Neural cell (in vitro differentiated cells): ENCODE measurements at places on chromosomes 13 and 19. TPM values are rescaled to one million over a fixed set of nuclear protein-coding genes. Genes with fewer than 3 reads are reported as not detected.

The PDX1 gene
- not detected in 2 replicates for polyA plus RNA-seq

The NLRP11 gene
- not detected in 2 replicates for polyA plus RNA-seq

The GGACT gene
- 1.7 TPM in 2 replicates for polyA plus RNA-seq

The MBOAT7 gene
- polyA plus RNA-seq = 19.0 and 25.1 TPM in 2 replicates

The NLRP4 gene
- not detected in 2 replicates for polyA plus RNA-seq

The RNF113B gene
- not detected in 2 replicates for polyA plus RNA-seq

The ATG4D gene
- 50.2 and 59.3 TPM in 2 replicates for polyA plus RNA-seq

The KIR3DL1 gene
- not detected in 2 replicates for polyA plus RNA-seq

The SSBP4 gene
- 148 and 166 TPM in 2 replicates for polyA plus RNA-seq

The SLC1A6 gene
- polyA plus RNA-seq = 46.6 and 51.7 TPM in 2 replicates

The ETV2 gene
- polyA plus RNA-seq = 0.58 TPM in 1 of 2 replicates, not detected in the other

The CGB5 gene
- polyA plus RNA-seq = not detected in 2 replicates

The FAM216B gene
- not detected in 2 replicates for polyA plus RNA-seq

The NXNL1 gene
- polyA plus RNA-seq = not detected in 2 replicates

The CEACAM20 gene
- polyA plus RNA-seq = not detected in 2 replicates

The CLDN10 gene
- polyA plus RNA-seq = not detected in 2 replicates

The HIF3A gene
- polyA plus RNA-seq = 2.0 and 2.1 TPM in 2 replicates

The CAMSAP3 gene
- polyA plus RNA-seq = 17.0 and 22.5 TPM in 2 replicates

The MAMSTR gene
- 0.36 and 0.96 TPM in 2 replicates for polyA plus RNA-seq

The KIR3DL2 gene
- not detected in 2 replicates for polyA plus RNA-seq

The CLEC17A gene
- polyA plus RNA-seq = not detected in 2 replicates

The PCDH17 gene
- 6.4 and 6.5 TPM in 2 replicates for polyA plus RNA-seq

The ITM2B gene
- polyA plus RNA-seq = 201 and 275 TPM in 2 replicates

The ZNF66 gene
- 2.1 and 6.1 TPM in 2 replicates for polyA plus RNA-seq

The PAN3 gene
- 35.8 and 44.0 TPM in 2 replicates for polyA plus RNA-seq

The RASAL3 gene
- 1.1 TPM in 1 of 2 replicates, not detected in the other for polyA plus RNA-seq

The PODNL1 gene
- not detected in 2 replicates for polyA plus RNA-seq

The NMRK2 gene
- polyA plus RNA-seq = not detected in 2 replicates

The SERP2 gene
- 14.8 and 15.4 TPM in 2 replicates for polyA plus RNA-seq

The CYP2A6 gene
- not detected in 2 replicates for polyA plus RNA-seq

The HSH2D gene
- polyA plus RNA-seq = not detected in 2 replicates

The SPIB gene
- not detected in 2 replicates for polyA plus RNA-seq

The S1PR2 gene
- 6.7 and 7.5 TPM in 2 replicates for polyA plus RNA-seq

The CEACAM3 gene
- polyA plus RNA-seq = not detected in 2 replicates

The ZNF223 gene
- polyA plus RNA-seq = 17.1 and 22.7 TPM in 2 replicates

The PABPC3 gene
- not detected in 2 replicates for polyA plus RNA-seq

The SAE1 gene
- 177 and 178 TPM in 2 replicates for polyA plus RNA-seq

The PRX gene
- 0.20 and 0.36 TPM in 2 replicates for polyA plus RNA-seq

The DNAAF3 gene
- 0.38 and 2.2 TPM in 2 replicates for polyA plus RNA-seq

The NLRP5 gene
- polyA plus RNA-seq = not detected in 2 replicates

The ONECUT3 gene
- polyA plus RNA-seq = 0.45 and 1.6 TPM in 2 replicates

The ZNF837 gene
- polyA plus RNA-seq = 4.5 and 9.8 TPM in 2 replicates

The PRMT1 gene
- 610 and 682 TPM in 2 replicates for polyA plus RNA-seq

The ZNF763 gene
- 12.8 and 17.9 TPM in 2 replicates for polyA plus RNA-seq

The RASA3 gene
- 8.5 and 10.8 TPM in 2 replicates for polyA plus RNA-seq

The PSG11 gene
- not detected in 2 replicates for polyA plus RNA-seq

The LHFPL6 gene
- 36.3 and 38.7 TPM in 2 replicates for polyA plus RNA-seq

The CACNA1A gene
- 6.9 and 13.7 TPM in 2 replicates for polyA plus RNA-seq

The CNFN gene
- polyA plus RNA-seq = not detected in 2 replicates

The CADM4 gene
- polyA plus RNA-seq = 211 and 220 TPM in 2 replicates

The ZNF460 gene
- 11.2 and 23.4 TPM in 2 replicates for polyA plus RNA-seq

The APC2 gene
- 50.5 and 79.7 TPM in 2 replicates for polyA plus RNA-seq

The IL11 gene
- polyA plus RNA-seq = 0.62 and 1.7 TPM in 2 replicates

The RXFP2 gene
- polyA plus RNA-seq = not detected in 2 replicates

The CPB2 gene
- not detected in 2 replicates for polyA plus RNA-seq

The TMEM238 gene
- polyA plus RNA-seq = not detected in 2 replicates

The MBD3L2 gene
- polyA plus RNA-seq = not detected in 2 replicates

The TLE2 gene
- polyA plus RNA-seq = 7.0 and 9.6 TPM in 2 replicates
